ENCODE measurements at places on chromosomes 13 and 19.
A peak's percentile ranks its signal among the peaks of the same experiment; 100 is the strongest.

DNA sequence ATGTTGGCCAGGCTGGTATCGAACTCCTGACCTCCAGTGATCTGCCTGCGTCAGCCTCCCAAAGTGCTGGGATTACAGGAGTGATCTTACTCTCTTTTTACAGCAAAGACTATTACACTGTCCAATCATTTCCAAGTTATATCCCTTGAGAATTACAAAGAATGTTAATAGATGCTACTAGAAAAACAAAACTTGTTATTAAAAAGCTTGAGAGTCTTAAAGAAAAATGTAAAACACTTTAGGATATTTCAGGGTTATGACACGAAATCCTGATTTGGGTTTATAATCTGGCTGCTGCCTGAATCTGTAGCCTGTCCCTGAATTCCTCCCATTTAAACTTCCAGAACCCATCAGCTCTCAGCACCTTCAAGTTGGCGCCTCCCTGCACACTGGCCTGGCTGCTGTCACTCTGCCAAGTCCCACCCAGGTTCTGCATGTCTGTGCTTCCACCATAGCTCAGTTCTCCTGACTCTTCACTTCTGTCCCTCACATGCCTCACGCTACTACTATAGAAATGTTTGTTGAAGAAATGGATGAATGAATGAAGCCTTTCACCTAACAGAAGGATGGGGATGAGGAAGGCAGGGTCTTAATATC lies 55.8 kb upstream of the RFXAP start:
- DNase-seq: no peak

GRCh38 chr19:39968789-39969188 lies 2.2 kb upstream of the PSMC4 start:
- no peak for DNase-seq

DNA sequence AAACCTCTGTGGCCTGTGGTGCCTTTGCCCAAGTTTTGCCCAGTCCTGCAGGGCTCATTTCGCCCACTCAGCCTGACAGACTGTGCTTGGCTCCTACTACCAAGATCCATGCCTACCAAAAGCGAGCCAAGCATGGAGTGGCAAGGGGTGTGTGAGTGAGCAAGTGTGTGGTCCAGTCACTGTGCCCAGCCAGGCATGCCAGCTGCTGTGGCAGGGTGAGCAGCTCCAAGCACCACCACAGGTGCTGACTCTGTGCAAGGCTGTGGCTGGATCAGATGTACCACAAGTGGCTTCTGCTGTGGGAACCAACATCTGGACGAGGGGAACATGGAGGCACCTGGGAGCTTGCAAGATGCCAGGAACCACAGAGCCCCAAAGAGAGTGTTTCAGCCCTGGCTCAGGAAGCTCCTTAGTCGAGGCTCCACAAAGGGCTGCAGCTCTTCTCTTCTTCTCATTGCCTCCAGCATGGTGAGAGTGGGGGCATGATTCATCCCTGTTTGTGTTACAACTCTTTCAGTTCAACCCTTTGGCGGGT lies 1564.2 kb upstream of the MIR17HG start:
- no peak for DNase-seq

- peak; percentile 97 for DNase-seq
These were observed 3.7 kb upstream of the ZNF665 start for GRCh38 chr19:53196777-53197396.

DNA sequence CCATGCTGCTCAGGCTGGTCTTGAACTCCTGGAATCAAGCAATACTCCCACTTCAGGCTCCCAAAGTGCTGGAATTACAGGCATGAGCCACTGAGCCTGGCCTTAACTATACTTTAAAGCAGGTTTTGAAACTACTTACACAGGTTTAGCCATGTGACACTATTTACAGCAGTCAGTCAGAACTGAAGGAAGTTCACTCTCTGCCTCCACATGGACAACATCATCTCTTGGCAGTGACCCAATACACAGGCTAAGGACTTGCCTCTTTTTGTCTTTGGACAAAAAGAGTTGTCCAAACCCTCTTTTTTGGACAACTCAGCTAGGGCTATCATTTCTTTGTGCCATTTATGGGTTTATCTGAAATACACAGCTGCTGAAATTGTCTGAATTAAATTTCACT lies 89.0 kb upstream of the CLDN10 start:
- DNase-seq: no peak

GRCh38 chr13:89407357-89407756 lies 1736.2 kb downstream of the SLITRK5 start:
- DNase-seq: no peak

DNA sequence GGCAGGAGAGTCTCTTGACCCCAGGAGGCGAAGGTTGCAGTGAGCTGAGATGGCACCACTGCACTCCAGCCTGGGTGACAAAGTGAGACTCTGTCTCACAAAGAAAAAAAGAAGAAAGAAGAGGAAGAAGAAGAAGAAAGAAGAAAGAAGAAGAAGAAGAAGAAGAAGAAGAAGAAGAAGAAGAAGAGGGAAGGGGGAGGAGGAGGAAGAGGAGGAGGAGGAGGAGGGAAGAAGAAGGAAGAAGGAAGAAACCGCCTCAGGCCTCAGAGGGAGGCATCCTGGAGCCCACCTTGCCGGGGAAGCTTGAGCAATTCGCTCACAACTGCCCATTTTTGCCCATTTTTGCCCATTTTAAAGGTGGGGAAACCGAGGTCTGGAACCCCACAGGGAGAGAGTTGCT lies 9.5 kb downstream of the FCGBP start:
- DNase-seq: no peak
